NCI-H2081 (cell line): ENCODE measurements at places on chromosomes 5 and 9.

- DNase-seq = no peak
Observed at GRCh38 chr5:40616781-40617180, 62.9 kb upstream of the PTGER4 start.

- DNase-seq = no peak
Observed at GRCh38 chr5:29777373-29777772, 1416.1 kb upstream of the CDH6 start.

DNA sequence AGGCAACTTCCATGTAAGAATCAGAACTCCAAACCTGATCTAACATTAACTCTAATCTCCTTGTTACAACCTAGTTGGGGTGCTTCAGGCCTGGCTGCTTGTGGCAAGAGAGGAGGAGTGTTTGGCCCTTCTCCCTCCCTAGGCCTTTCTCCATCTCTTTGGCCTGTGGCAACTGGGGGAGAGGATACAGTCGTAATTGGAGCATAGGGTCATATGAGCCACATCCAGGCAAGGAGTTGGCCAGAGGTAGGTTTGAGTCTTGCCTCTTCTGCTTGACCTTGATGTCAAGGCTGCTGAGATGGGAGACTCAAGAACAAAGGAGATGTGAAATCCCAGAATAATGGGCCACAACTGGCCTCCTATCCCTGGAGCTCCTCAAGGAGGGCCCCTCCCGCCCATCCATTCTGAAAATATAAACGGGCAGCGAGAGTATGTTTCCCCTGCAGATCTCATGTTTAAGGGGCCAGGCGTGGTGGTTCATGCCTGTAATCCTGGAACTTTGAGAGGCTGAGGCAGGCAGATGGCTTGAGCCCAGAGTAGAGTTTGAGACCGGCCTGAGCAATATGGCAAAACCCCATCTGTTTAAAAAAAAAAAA is 59.3 kb upstream of the ANGPTL2 start:
- no peak for DNase-seq

DNA sequence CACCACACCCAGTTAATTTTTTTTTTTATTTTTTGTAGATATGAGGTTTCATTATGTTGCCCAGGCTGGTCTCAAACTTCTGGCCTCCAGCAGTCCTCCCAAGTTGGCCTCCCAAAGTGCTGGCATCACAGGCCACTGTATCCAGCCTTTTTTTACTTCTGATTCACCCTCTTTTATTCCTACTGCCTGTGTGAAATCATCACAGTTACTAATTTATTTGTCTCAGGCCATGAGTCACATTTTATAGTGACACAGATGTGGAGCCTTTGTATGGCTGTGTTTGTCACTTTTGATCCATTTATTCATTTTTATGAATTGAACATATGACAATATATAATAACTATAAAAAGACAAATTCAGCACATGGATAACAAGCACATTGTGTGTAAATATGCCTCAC is 67.1 kb upstream of the SNX2 start:
- no peak for DNase-seq

DNA sequence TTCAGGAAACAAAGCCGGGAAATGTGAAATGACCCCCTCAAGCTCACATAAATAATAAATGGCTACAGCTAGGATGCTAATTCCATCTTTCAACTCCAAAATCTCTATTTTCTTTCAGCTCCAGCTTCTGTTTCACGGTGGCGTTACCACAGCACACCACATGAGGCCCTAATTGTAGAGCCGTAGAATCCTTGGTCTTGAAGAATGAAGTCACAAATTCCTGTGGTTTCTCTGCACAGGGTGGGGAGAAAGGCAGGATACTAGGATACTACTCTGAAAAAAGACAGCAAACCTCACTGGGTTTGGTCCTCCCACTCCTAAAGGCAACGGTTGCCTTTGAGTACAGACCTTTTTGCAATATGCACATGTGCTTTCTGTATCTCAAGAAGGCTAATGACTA is 13.9 kb upstream of the RARS1 start:
- DNase-seq = no peak

- no peak for DNase-seq
Observed at GRCh38 chr5:168346417-168346816, 55.0 kb downstream of the WWC1 start.

DNA sequence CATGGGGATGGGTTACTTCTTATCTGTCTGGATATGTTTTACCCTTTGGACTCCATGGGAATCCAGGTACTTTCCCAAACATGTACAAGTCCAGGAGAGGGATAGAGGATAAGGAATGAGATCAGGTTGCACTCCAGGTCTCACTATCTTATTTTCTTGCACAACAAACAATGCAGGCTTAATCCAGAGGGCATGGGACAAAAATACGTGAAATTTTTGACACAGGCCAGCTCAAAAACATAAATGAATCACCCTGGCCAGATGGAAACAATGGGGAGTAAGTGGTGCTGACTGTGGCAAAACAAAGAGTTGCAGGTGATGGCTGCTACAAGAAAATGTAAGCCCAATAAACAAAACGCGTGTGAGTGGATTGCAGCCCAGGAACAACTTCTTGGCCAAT is 69.4 kb upstream of the GAS1 start:
- no peak for DNase-seq

GRCh38 chr5:69043655-69043996 is 50.2 kb upstream of the SLC30A5 start:
- no peak for DNase-seq

DNA sequence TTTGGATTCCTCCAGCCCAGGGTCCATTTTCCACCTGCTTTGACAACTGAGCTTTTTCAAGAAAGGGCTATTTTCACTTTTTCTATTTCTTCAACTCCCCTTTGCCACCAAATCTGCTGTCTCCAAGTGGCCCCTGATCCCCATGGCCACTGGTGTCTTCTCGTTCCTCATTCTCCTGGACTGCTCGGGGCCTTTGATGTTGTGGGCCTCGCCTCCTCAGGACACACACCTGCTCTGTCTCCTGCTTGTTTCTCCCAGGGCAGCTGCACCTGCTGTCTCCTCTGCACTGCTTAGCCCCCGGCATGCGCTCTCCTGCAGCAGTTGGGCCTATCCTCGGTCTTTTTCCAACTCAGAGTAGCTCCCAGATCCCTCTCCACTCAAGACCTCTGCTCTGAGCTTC is 16.3 kb upstream of the NANS start:
- DNase-seq = no peak

- no peak for DNase-seq
Observed at GRCh38 chr5:6418679-6419276, 29.9 kb upstream of the UBE2QL1 start.

- DNase-seq = peak; percentile 94
Observed at GRCh38 chr5:71455427-71456361, at the start of gene BDP1. Gene BDP1, plus strand, starts transcription at chr5:71455651. Its CDS starts 227 bp downstream, at chr5:71455878.

GRCh38 chr5:59095480-59095879 is 512.6 kb downstream of the RAB3C start:
- DNase-seq = no peak

DNA sequence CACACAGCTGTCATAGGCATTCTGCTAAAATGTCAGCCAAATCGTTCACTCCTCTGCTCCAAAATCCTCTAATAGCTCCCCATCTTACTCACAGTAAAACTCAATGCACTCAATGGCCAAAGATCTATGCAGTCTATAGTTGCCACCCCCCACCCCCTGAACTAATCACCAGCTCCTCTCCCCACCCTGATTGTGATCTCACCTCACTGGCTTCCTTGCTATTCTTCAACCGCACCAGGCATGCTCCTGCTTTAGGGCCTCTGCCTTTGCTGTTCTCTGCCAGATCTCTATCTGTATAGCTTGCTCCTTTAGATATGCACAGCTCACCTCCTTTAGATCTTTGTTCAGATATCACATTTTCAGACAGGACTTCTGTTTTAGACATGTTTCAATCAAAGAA is 33.2 kb upstream of the SNX2 start:
- DNase-seq = no peak

DNA sequence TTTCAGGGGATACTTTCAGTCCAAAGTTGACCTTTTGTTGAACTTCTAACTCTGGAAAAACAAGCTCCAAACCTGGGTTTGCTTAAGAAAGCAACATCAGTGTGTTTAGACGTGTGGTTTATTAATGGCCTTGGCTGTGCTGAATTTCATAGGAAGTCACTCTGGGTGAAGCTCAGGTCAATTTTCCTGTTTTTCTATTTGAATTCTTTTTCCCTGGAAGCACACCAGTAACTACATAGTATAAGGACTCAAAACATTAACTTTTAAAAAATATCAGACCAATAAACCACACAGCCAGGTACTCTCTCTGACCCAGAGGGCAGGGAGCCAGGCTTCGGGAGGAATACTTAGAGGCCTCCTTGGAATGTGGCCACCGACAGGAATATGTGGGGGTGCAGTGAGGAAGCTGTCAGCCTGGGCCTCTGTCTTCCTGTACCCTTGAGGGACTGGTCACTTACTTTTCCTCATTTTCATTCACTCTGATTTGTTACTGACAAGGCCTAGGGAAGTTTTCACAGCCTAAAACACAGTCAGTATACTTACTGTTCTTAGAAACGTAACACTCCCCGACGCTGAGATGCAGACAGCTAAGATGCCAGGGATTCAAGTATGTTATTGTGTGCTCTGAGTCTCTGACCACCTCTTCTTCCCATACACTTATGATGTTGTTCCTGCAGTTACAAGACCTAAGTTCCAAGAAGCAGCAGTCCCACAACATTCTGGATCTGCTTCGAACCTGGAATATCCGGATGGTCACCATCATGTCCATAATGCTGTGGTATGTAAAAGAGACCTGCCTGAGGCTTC is 18.9 kb downstream of the SLC22A5 start:
- no peak for DNase-seq

GRCh38 chr9:92720807-92721535 is 43.7 kb downstream of the BICD2 start:
- DNase-seq = no peak

DNA sequence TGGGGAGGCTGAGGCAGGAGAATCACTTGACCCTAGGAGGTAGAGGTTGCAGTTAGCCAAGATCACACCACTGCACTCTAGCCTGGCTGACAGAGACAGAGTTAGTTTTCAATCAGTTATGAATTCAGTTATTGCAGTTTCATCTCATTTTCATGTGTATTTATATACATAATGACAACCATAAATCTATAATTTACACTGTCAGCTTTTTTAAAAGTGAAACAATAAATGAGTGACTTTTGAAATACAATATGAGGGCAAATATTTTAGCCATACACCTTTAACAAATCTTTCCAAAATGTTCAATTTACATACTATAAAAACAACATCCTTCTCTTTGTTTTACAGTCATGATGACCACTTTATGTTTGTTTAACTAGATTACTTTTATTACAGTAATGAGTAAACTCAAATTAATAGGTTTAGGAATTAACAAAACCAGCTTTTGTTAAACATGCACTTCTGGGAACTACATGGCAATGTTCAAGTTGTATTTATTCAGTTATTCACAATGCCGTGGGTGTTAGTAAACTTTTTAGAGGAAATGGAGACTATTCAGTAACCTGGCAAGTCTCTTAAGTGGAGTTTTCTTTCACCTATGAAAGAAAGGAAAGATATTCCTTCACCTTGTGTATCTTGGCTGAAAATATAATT is 12.7 kb downstream of the TYRP1 start:
- DNase-seq = no peak

DNA sequence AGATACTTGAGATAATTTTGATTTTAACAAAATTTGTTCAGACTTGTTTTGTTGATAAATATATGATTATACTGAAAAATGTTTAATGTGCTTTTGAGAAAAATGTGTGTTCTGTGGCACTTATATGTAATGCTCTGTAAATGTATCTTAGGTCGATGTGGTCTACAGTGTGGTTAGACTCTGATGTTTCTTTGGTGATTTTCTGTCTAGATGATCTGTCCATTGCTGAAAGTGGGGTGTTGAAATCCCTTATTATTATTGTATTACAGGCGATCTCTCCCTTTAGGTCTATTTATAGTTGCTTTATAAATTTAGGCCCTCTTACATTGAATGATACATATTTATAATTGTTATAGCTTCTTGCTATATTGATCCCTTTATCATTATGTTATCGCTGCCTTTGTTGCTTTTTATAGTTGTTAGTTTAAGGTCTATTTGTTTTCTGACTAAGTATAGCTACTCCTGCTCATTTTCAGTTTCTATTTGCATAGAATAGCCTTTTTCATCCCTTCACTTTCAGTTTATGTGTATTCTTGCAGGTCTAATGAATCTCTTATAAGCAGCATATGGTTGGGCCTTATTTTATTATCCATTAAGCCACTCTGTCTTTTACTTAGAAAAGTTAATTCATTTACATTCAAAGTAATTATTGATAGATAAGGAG is 124.3 kb downstream of the MRPS30 start:
- DNase-seq = no peak

DNA sequence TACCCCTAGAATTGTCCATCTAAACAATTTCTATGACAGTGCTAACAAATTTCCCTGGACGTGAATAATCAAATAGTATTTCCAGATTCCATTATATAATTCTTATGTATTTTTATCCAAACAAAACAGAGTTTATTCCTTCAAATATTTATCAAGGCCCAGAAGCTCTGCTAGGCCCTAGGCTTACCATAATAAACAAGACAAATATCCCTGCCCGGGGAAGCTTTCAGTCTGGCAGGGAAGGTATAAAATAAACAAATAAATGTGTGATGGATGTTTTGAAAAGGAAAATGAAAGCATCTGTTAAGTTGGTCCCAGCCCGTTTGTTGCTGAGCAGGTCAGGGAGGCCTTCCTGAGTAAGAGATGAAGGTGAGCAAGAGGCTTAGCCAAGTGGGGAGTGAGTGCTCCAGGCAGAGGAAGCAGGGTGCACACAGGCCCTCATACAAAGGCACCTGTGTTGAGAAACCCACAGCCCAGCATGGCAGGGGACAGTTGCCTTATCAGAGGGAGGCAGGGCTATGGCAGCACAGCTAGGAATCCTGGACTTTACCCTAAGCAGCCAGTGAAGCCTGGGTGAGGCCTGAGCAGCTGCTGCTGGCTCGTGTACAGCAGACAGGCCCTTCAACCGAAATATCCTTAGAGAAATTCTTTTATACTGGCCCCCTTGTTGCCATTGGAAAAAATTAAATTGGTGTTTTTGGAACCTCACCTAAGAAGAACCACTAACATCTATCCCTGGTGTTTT is 7.7 kb upstream of the SLC35D2 start:
- no peak for DNase-seq

DNA sequence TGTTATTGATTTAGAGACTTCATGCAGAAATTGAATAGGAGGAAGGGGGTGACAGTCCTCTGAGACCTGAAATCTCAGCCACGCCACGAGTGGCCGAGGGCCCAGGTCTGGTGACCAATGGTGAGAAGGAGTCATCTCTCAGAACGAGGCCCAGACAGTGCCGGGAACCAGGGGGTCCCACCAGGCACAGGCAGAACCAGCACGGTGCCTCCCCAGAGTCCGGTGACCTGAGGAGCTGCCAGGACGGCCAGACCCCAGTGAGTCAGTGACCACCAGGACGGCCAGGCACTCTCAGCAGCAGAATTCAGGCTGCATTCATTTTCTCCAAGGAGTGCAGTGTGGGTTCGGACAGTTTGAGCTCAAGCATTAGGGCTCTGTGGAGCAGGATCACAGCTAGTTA is 43.8 kb upstream of the NKD2 start:
- DNase-seq = no peak

DNA sequence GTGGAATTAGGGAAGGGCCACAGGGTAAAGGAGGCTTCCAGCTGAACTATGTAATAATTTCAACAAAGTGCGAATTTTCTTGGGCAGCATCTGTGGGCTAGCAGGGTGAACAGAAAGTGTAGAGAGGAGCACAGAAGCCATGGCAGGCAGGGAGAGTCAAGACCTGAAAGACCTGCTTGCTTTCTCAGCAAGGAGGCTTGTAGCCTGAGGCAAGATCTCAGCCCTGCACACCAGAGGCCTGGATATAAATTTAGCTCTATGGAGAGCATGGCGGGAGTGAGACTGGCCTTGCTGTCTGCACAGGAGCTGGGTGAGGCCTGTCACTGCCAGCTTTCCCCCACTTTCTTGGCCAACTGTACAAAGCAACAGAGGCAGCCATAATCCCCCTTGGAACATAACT is 32.1 kb upstream of the SH3TC2 start:
- no peak for DNase-seq
